ENCODE measurements at places on chromosomes 6 and 20. TPM values are rescaled to one million over a fixed set of nuclear protein-coding genes. Genes with fewer than 3 reads are reported as not detected.

DNA sequence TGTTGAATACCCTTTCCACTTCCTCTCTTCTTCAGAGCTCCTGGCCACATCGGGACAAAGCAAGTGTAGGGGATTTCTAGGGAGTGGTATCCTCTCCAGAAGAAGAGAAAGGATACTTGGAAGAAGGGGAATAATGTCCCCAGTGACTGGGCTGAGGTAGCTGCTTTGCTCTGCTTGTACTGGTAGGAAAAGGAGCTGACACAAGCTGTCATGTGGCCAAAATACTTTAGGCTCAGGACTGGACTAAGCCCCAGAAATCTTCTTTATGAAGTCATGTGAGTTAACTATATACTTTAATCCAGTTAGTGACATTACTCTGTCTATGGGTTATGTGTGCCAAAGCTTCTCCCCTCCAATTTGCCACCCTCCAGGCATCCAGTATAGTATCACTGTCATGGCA lies 40.5 kb downstream of the AKIRIN2 start:
- DNase-seq: no peak

- no peak for DNase-seq
Measured at GRCh38 chr20:44773070-44773829, 27.6 kb downstream of the KCNK15 start.

GRCh38 chr20:57672164-57672563 lies 37.7 kb downstream of the PMEPA1 start:
- DNase-seq: no peak

GRCh38 chr6:118783931-118784550 lies 109.9 kb upstream of the ASF1A start:
- no peak for DNase-seq

- no peak for DNase-seq
Measured at GRCh38 chr6:36718560-36718959, 20.9 kb downstream of the RAB44 start.

- DNase-seq: no peak
Measured at GRCh38 chr6:30364591-30364990, 19.6 kb downstream of the RPP21 start.

- no peak for DNase-seq
Measured at GRCh38 chr6:160077024-160077423, 44.6 kb upstream of the SLC22A1 start.

GRCh38 chr6:89454300-89454699 lies 21.3 kb downstream of the ANKRD6 start:
- DNase-seq: no peak

GRCh38 chr6:8277769-8278168 lies 157.6 kb downstream of the SLC35B3 start:
- no peak for DNase-seq

GRCh38 chr20:19212821-19213502 lies 520 bp downstream of the SLC24A3 start:
- DNase-seq: peak; percentile 19

GRCh38 chr20:31717478-31718201 lies 5.0 kb downstream of the BCL2L1 start:
- DNase-seq: no peak

GRCh38 chr6:30789606-30790005 lies 45.3 kb upstream of the IER3 start:
- DNase-seq: no peak

DNA sequence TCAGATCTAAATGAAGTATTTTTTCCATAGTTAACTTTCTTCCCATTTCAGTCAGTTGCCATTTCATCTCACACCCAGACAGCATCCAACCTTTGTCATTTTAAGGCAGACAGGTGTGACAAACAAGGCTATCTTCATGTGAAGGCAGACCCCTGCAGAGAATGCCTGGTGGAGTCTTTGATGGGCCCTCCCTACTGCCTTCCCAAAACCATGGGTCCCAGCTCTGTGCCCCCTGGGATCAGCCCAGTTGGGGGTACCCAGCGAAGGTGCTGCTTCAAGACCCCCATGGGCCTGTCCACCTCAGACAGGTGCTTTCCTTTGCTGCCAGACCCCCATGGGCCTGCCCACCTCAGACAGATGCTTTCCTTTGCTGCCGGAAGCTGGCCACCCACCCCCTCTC lies 28.3 kb upstream of the ID1 start:
- DNase-seq: no peak

GRCh38 chr20:34049897-34050695 lies 56.4 kb downstream of the RALY start:
- DNase-seq: no peak

- peak; percentile 93 for DNase-seq
Measured at GRCh38 chr6:33672808-33673207, 38.7 kb downstream of the UQCC2 start.

- DNase-seq: no peak
Measured at GRCh38 chr6:8526624-8527023, 91.3 kb upstream of the SLC35B3 start.

- no peak for DNase-seq
Measured at GRCh38 chr20:10807013-10807412, 133.2 kb upstream of the JAG1 start.

GRCh38 chr20:37463726-37464494 lies 57.1 kb upstream of the NNAT start:
- no peak for DNase-seq

- no peak for DNase-seq
Measured at GRCh38 chr6:70633870-70634269, 33.8 kb upstream of the SMAP1 start.

PSORS1C2 gene
- total RNA-seq: not detected

VIP gene
- not detected for total RNA-seq

TFAP2B gene
- not detected for total RNA-seq

KIAA1755 gene
- not detected for total RNA-seq

GLP1R gene
- not detected for total RNA-seq

GRIK2 gene
- 2.9 TPM for total RNA-seq

BANF2 gene
- total RNA-seq: not detected

SEMG1 gene
- not detected for total RNA-seq

COMMD7 gene
- total RNA-seq: 17.4 TPM

All from H4 (cell line).